Upper lobe of left lung (tissue), 6 donors: ENCODE measurements at places on chromosomes 12 and 14. TPM values are rescaled to one million over a fixed set of nuclear protein-coding genes. Genes with fewer than 3 reads are reported as not detected.

The BCAT1 gene
- 145 TPM for total RNA-seq

The MDP1 gene
- 10.7 TPM for total RNA-seq

The ADAM21 gene
- total RNA-seq: 0.39 TPM

The MMP14 gene
- total RNA-seq: 53.4 TPM

The EEA1 gene
- total RNA-seq: 27.4 TPM
